ENCODE measurements at places on chromosomes 7 and 10.

- no peak for DNase-seq
Observed at GRCh38 chr7:135509589-135509838, 388 bp downstream of the CNOT4 start.

- DNase-seq = no peak
Observed at GRCh38 chr10:132702601-132703418, 83.1 kb downstream of the NKX6-2 start.

DNA sequence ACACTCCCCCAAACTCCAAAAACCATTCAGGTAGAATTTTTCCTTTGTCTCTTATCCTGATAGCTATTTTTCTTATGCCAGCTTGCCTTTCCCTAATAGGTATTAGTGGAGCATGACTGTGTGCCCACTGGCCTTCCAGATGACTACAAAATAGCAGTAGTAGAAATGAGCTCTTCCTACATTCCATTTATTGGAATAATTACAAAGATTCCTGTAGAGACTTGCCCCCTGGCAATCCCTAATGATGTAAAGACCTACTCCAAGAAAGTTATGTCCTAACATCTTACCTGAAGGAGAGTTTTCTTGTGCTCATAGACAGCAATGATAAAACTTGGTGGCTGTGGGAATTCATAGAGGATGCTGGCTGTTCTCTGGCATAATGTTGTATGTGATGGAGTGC, 501.8 kb downstream of the GATA3 start:
- no peak for DNase-seq

GRCh38 chr7:38215115-38215514, 37.1 kb downstream of the STARD3NL start:
- no peak for DNase-seq

- no peak for DNase-seq
Observed at GRCh38 chr7:158993591-158993990, 137.2 kb downstream of the DYNC2I1 start.

DNA sequence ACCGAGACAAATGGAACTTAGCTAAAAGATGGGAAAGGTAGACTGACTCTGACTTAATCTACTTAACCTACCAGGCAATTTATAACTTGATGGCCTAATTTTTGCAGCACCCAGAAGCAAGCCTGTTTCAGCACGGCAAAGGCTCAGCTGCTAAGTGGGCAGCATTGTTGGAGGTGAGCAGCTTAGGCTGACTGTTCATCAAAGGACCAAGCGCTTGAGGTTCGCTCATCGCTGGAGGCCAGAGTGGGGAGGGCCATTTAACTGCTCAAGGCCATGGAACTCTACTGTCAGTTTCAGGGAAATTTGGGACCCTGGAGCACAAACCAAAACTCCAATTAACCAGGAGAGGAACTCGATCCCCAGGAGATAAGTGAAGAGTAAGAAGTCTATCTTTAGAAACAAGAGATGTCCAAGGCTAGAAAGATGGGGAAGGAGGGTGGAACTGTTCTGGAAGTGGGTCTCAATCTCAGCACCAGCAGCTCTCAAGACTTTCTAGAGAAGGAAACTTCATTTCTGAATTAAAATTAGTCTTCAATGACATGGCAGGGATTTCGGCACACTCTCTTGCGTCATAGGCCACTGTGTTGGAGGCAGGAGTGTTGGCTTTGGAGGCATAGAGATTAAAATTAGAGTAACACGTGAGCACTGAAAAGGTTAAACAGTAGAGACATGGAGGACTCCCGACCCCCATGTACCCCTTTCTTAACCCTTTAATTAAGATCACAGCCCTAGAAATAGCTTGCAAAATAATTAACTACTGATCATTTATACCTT, 43.1 kb downstream of the EGFR start:
- DNase-seq = no peak

DNA sequence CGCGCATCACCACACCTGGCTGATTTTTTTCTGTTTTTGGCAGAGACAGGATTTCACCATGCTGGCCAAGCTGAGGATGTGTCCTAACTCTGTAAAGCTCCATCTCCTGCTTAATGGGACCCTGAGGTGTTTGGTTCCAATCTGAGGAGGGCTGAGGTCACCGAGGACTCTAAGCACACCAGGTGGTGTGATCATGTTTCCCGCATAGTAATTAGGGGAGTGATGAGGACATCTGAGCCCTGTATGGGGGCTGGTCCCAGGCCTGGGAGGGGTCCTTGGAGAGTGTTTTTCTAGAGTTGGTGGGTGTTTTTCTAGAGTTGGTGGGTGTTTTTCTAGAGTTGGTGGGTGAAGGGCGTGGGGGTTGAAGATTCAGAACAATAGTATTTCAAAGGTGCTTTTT, 3.0 kb upstream of the ABHD11 start:
- DNase-seq = no peak

DNA sequence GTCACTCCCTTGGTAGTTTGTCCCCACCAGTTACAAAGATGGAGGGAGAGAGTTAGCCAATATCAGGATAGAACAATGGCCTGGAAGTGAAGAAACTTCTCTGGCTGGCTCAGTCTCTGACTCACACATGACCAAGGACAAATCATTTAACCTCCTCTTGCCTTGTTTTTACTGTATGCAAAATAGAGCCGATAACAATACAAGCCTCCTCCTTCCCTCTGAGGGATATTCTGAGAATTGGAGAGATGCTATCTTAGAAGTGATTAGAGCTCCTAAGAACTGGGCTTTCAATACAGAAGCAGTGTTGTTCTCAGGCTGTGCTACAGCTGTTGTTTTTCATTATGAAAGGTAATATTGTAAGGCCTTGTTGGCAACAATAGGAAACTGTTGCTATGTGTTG, 87.7 kb upstream of the EGR2 start:
- no peak for DNase-seq

DNA sequence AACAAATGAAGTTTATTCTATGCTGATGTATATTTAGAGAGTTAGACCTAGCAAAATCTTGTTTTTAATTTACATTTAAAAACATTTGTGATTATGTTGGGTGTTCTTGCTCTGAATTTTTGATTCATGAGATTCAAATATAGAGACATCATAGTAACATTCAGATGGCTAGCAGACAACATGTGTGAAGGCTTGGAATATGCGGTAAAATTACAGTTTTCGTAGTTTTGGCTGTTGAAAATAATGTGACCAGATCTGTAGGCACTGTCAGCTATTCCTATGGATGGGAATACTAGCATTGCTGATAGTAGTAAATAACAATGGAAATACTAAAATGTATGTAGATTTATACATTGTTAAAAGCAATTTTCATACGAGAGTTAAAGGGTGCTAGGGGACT, 131.9 kb downstream of the KAT6B start:
- no peak for DNase-seq

GRCh38 chr7:54697659-54698186, 61.3 kb downstream of the SEC61G start:
- no peak for DNase-seq

DNA sequence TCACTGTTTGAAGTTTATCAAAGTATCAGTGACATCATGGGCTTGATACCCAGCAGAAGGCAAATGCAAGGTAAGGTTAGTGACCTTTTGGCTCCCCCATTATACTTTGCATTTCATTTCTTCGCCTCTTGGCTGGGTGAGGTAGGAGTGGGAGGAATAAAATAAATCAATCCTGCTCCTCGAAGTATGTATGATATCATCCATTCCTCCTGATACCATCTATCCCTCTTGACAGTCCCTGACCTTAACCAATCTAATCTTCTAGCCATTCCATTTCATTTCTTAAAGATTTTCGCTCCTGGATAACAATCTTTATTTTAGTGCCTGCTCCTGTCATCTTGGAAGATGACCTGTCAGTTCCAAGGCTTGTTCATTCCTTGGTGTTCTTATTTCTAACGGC, 1083.3 kb downstream of the NXPH1 start:
- DNase-seq = no peak

DNA sequence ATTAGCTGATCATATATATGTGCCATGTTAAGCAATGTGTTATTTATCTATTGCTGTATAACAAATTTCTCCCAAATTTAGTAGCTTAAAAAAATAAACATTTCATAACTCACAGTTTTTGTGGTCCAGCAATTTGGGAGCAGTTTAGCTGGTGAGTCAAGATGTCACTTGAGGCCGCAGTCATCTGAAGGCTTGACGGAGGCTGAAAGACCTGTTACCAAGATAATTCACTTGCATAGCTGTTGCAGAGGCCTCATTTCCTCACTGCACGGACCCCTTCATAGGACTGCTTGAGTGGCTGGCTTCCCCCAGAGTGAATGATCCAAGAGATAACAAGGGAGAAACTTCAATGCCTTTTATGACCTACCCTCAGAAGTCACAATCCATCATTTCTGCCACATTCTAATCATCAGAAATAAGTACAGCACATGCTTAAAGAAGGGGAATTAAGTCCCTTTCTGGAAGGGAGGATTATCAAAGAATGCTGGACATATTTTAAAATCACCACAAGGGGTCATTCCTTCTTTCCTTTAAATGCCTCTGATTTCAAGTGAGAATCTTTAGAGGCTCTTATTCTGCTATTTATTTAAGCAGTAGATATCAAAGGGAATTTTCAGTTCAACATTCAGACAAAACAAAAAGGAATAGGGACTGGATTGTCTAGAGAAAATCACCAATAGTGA, 10.5 kb upstream of the SRPK2 start:
- DNase-seq = no peak

DNA sequence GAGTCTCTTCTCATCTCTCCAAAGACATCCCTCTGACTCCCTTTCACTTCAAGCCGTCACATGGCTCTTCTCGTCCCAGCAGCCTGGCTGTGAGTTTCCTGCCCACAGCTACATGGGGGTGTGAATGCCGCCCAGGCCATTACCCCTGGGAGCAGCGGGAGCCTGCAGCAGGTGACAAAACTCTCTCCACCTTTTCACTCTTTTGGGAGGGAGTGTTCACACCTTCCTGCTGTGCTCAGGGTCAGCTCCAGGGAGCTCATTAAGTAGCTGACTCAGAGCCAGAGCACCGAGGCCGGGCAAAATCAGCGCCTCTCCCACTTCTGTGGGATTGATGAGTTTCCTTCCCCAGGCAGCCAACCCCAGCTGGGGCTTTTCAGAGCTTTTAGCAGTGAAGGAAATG, 271.3 kb downstream of the TYW1 start:
- DNase-seq = no peak

DNA sequence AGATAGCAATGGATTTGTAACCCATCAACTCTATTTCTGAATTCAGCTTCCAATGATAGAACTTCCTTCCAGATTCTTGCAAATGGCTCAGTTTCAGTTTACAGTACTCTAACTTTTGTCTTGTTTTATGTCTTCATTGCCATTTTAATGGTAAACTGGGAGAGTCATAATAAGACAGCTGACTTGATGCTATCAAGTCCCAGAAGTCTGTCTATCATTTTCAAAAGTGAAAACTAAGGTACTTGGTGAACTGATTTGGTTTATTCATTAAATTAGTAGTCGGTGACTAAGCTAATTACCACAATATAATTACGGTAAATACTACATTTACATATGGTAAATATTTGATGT, 25.0 kb downstream of the RTKN2 start:
- no peak for DNase-seq

DNA sequence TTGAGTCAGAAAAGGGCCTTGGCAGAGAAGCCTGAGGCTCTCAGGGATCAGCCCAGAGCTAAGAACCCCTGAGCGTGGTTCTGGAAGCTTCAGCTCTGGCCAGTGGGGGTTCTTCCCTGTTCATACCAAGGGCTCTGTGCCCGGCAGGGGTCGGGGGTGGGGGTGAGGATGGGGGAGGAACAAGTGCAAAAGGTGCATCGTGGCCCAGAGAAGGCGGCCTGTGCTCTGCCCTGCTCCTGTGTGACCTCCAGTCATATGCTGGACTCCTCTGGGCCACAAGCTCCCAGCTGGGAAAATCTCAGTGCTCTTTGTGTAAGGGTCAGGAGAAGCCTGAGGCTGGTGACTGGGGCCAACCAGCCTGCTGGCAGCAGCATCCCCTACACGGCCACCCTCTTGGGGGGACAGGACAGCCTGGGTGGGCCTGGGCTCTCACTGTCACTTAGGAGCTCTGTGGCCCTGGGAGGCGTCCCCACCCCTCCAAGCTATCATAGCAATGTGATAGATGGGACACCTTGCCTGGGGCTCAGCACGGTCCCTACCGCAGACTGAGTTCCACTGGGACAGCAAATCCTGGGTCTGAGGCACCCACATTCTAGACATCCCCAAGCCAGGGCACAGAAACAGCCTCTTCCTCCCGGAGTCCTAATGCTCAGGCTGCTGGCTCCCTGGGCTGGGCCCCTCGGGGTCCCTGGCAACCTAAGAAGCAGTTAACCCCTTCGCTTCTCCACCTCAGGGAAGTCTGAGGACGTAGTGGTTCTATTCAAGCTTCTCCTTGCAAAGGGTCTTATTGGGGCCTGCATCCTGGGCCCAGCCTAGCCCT, 2.5 kb downstream of the MMRN2 start:
- DNase-seq = no peak

GRCh38 chr10:53491774-53492173, 719.2 kb upstream of the MBL2 start:
- DNase-seq = no peak

DNA sequence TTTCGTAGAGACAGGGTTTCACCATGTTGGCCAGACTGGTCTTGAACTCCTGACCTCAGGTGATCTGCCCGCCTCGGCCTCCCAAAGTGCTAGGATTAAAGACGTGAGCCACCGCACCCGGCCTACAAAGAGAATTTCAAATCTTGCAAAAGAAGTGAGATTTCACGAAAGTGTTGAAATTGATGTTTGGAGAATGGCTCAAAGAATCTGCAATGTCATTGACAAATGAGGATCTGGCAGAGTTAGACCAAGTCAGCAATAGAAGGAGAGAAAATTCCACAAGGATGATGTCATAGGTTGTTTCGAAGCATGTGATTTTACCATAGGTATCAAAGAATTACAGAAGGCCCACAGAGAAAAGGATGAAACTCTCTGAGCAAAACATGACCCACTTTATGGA, 71.7 kb downstream of the LYZL2 start:
- no peak for DNase-seq

DNA sequence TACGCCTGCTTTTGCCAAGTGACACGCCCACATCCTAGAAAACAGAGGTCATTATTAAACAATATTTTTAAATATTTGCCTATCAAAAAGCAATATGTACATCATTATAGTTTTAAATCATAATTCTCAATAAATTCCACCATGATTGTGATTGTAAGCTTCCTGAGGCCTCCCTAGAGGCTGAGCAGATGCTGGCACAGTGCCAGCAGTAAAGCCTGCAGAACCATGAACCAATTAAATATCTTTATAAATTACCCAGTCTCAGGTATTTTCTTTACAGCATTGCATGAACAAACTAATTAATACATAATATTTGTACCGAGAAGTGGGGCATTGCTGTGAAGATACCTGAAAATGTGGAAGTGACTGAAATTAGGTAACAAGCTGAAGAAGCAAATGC, 174.7 kb upstream of the TMEM196 start:
- DNase-seq = no peak

DNA sequence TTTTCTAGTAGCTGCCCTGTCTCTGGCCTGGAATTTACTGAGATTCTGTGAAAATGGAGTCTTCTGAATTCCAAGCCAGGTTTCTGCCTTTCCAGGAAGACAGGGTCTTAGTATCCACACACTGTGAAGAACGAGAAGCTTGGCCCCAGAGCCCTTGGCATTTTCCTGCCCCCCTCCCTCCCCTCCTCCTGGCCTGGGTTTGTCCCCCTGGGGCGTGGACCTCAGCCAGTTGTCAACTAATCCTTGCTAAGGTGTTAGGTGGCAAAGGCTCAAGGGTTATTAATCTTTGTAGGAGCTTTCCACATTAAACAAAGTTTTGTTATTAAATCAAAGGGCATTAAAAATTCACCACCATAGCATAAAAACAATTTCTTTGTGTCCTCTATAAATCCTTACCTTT, 329.5 kb downstream of the RNLS start:
- no peak for DNase-seq

All from activated CD4-positive, alpha-beta T cell treated with anti-CD3 and anti-CD28 coated beads, Interleukin-2, amount 50 U/mL, for 24 hours (primary cell).